NCI-H2107 (cell line): ENCODE measurements at places on chromosomes 16 and 17.
A peak's percentile ranks its signal among the peaks of the same experiment; 100 is the strongest.

DNA sequence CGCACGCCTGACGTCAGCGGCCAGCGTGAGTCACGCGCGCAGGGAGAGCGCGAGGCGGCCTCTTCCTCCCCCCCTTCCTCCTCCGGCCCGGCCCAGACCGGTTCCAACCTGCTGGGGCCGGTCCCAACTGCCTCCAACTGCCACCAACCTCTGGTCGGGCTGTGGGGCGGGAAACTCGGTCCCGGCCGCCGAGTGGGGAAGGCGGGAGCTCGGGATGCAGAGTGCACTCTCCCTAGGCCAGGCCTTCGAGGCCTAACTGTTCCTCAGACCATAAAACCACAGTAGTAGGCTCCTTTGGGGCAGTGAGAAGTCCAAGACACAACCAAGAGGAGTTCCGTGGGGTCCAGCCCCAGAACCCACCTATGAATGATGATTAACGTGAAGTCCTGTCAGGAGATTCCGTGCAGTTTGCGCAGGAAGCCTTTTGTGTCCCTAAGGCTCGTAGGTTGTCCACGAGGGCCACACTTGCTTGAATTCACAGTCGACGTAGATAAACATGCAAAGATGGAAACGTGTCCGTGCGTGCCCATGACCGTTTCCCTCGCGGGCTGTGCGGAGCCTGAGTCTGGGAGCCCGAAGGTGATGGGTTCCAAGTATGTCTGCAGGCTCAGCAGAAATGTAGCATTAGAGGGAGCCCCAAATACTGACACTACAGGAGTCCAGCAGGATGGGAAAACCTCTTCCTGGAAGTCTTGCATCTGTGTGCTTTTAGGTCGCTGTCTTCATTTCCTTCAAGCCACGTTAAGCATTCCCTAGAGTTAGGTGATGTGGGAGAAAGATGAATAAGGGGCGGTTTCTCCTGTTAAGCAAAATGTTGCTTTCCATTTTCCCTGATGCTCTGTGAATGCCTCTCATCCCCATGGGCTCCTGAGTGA lies 647 bp downstream of the UNK start:
- DNase-seq, result peak; percentile 70

GRCh38 chr17:30000755-30001257 lies 59.4 kb downstream of the EFCAB5 start:
- no peak for DNase-seq

- no peak for DNase-seq
Observed at GRCh38 chr16:68893710-68894705, 50.7 kb downstream of the TANGO6 start.

DNA sequence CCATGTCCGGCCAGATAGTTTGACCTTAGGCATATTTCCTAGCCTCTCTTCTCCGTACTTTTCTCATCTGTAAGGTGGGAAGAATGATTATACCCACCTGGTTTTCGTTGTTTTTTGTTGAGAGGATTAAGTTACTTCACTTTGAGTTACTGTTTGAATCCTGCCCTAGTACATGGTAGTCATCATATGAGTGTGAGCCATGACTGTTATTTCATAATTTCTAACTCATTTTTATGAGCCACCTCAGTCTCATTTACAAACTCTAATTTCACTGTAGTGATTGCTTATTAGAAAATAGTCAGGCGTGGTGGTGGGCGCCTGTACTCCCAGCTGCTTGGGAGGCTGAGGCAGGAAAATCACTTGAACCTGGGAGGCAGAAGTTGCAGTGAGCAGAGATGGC lies 45.1 kb downstream of the YPEL2 start:
- no peak for DNase-seq

DNA sequence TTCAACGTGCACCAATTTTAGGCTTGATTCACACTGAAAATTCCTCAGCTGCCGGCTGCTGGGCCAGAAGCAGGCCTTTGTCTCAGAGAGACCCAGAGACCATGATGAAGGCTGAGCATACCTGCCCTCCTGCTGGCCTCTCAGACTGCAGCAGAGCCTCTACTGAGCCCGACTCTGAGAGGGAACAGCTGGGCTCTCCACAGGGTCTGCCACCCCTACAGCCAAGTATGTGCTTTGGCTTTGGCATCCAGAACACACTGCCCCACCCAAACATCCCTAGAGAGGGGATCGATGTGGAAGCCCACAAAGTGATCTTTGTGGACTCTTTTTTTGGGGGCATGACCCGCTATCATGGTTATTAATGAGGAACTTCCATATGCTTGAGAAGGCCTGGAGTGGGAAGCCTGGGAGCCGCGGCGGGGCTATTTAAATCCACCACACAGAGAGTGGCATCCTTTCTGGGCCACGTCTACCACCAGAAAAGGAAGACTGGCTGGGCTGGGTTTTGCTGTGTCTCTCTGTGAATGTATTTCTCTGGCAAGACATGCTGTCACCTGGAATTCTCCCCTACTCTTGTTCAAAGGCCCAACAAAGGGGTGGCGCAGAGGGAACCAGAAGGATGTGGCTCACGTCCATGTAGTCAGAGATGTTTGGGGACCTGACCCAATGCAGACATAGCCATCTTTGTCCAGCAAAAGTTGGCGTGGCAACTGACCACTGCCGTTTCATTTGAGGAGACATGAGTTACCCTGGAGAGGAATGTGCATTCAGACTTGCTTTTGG lies 69.3 kb downstream of the GNAO1 start:
- DNase-seq, result no peak

DNA sequence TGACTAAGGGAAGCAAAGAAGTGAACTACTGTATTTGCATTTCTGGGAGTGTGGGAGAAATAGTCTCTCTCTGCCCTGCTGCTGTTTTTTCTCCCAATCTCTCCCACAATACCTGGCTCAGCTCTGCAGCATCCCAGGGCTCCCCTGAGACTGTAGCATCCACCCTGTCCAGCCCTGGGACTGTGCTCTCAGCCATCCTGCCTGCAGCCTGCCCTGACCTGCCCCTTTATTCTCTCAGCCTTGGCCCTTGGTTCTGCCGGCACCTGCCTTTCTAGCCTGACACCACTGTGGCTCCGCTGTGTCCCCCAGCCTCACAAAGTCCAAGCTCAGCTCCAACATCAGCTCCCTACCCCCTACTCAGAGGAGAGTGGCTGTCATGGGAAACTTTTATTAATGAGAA lies 1.9 kb downstream of the PDILT start:
- DNase-seq, result no peak

DNA sequence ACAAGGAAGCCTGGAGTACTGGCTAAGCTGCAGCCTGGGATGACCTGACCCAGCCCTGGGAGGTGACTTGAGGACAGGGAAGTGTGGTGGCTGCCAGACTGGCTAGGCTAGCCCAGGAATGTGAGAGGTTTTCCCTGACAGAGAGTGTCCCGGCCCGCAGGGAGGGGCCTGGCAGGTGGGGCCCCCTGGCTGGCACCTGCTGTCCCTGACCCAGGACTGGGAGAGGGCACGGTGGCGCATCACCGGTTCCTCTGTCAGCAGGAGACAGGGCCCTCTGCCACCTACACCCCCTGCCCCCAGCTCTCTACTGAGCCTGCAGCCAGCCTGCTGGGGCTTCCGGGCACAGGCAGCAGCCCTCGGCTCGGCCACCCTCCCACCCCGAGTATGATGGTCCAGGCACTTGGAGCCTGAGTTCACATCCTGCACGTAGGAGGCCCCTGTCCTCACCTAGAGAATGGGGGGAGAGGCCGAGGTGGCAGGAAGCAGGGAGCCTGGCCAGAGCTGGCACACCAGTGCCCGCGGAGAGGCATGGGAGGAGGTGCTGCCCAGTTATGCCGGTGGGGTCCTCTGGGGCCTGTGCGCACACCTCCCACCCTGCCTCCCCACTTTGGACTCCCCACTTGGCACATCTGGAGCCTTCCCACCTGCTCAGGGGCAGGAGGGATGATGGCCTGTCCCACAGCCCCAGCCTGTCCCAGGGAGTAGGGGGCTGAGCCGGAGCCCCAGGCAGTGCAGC lies 528 bp downstream of the PRSS27 start:
- DNase-seq, result no peak

DNA sequence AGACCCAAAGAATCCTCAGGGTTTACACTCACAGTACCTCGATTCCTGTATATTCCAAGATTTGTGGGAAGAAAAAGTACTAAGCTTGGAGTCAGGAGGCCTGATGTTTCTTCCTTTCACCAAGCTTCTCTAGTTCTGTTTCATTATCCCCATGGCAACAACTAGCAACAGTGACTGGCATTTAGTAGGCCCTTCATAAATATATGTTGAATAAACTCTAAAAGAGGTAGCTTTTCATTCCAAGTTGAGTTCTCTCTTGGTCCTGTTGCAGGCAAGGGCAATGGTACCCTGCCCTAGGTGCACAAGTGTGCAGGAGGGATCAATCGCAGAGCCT lies 527 bp upstream of the UBE2Z start:
- DNase-seq, result no peak

GRCh38 chr16:621526-622105 lies 9.2 kb upstream of the WFIKKN1 start:
- no peak for DNase-seq

- no peak for DNase-seq
Observed at GRCh38 chr16:75345711-75346110, 87.6 kb downstream of the CFDP1 start.

DNA sequence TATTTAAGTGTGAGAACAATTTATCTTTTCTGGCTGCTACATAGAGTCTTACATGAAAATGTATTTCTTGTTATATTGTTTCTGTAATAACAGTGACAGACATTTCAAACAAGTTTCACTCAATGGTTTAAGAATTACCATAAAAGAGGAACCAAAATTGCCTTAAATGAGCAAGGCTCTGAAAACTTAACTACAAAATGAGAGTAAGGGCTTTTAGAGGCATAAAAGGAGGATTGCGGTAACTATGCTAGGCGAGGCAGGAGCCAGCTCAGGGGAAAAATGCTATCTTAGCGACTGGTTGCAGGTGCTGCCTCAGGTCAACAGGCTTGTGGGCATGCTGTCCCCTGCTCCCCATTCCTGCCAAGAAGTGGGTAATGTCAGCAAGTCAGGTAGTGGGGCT lies 81.7 kb upstream of the MSI2 start:
- DNase-seq, result no peak

DNA sequence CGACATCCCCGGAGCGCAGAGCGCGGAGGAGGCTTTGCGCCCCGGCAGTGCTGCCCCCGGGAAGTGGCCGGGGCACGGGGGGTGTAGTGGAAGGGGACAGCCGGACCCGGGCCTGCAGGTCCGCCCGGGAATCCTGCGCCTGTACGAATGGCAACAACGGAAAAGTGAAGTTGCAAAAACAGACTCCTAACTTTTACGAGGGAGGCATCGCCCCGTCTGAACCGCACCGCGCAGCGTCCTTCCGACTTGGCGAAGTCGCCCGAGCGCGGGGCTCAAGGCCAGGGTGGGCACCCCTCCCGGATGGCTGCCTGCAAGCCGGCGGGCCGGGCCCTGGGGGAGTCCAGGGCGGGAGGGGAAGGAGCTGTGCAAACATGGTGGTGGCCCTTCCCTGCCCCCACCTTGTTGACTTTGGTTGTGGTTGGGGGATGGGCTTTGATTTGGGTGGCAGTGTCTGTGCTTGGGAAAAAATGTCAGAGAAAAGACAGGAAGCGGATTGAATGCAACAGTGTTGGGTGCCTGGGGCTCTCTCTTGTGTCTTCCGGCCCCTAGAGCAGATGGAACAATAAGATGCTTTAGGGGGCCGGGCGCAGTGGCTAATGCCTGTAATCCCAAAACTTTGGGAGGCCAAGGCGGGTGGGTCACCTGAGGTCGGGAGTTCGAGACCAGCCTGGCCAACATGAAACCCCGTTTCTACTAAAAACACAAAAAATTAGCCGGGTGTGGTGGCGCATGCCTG lies 675 bp downstream of the RNF213 start:
- DNase-seq, result no peak

- DNase-seq, result no peak
Observed at GRCh38 chr16:56728980-56729734, 772 bp upstream of the NUP93 start.

GRCh38 chr16:48963901-48964615 lies 317.6 kb downstream of the CBLN1 start:
- DNase-seq, result no peak

DNA sequence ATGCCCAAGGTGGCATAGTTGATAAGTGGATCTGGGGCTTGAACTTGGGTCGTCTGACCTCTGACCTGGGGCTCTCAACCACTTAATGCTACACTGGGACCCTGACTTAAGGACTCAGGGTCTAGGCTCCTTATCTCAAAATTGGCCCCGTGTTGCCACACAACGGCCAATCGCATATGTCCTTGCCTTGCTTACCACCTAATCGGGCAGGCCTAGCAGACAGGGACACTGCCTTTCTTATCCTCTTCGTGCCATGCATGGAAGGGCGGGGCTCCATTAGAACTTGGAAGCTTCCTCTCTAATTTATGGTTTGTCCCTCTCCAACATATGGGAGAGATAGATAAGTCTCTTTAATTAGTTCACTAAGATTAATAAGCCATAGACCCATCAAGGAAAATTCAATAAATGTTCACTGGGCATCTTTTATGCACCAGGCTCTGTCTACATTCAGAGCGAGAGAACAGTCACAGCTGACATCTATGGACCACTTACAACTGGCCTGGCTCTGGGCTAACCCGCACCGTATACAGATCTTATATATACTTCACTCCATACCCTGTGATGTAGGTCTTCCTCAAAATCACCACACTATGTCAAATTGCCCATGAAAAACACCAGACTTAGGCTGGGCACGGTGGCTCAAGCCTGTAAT lies 35.1 kb downstream of the CDH1 start:
- DNase-seq, result no peak

DNA sequence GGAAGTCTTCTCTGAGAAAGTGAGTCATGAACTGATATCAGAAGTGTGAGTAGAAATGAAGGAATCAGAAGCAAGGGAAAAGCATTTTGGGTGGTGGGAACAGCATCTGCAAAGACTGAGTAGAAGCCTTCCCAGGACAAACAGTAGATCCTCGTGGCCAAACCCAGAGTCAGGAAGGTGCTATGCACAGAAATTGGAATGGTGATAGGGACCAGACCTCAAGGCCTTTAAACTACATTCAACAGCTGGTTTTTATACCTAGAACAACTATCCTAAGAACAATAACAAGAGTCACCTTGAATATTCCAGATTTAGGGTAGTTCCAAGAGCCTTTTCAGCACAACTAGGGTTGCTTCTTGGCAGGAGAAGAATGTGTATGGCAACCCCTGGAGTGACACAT lies 15.3 kb downstream of the ABAT start:
- DNase-seq, result no peak

GRCh38 chr16:3599922-3600321 lies 11.5 kb downstream of the SLX4 start:
- no peak for DNase-seq

GRCh38 chr16:2698103-2698870 lies 16.0 kb downstream of the KCTD5 start:
- no peak for DNase-seq
